ENCODE measurements at places on chromosomes 7 and 10.

DNA sequence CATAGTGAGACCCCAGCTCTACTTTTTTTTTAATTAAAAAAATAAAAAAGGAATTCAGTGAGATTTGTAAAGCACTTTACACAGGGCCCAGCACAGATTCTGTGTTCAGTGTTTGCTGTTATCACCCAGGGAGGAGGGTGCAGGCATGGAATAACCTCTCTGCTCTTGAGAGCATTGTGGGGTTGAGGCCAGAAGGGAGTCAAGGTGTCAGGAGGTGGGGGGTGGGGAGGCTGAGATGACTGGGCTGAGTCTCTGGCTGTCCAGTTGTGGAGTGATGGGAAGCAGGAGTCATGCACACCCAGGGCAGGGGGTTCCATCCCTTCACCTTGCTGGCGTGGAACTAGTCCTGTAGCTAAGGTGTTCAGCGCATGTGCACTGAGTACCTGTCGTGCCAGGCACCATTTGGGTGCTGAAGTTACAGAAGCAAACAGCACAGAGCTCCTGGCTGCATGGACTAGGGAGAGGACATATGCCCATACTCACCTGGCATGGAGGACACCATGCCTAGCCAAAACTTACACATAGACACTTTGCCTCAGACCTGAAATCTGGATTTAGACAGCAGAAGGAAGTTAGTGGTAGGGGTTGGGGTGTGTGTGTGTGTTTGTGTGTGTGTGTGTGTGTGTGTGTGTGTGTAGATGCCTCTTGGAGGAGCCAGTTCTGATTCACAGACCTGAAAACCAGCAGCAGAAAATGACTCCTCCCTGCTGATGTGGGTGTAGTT, 69.2 kb upstream of the LRRC4 start:
- DNase-seq = no peak

DNA sequence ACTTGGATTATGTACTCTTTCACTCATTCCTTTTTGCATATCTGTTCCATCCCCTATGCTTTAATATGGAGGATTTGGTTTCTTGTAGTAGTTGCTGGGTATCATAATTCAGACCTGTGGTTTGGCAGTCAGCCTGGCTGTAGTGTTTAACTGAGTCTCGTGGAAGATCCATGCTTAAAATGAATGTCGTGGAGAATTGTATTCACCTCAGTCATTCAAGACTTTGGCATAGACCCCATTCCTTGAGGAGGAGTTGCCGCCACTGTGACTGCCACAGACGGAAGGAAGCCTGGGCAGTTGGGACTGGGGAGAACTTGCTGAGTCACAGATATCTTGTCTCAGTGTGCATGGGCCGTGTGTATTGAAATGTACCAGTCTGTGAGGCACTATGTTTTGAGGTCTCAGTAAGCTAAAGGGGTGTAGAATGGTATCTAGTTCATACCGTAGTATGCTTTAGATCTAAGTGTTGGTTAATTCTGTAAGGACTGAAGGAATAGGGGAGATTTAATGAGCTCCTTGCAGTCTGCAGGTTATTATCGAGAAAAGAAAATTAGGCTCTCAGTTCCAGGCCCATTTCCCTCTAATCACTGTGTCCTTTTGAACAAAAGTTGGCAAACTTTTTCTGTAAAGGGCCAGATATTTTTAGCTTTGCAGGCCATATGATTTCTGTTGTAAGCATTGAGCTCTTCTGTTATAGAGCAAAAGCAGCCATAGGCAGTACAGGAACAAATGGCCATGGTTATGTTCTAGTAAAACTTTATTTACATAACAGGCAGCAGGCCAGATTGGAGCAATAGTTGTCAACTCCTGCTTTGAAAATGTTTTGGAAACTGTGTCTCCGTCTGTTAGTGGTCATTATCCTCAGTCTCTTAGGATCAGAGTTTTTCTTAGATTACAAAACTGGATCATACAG, 76.8 kb downstream of the TPST1 start:
- DNase-seq = no peak

DNA sequence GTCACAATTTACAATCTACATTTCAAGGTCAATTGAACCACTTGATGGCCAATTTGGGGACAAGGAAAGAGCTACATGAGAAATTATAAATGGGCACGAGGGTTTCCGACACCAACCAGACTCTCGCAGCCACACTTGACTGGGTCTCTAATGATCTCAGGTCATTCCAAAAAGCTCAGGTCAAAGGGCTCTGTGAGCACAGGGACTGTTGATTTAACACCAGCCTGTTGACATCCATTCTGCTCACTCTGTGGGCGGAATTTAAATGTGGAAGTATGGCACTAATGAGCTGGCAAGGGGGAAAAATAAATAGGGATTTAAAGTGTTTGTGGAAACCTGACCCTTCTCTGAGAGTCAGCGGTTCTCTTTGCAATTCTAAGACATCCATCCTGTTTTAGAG, 810.7 kb upstream of the AUTS2 start:
- no peak for DNase-seq

- DNase-seq = no peak
Observed at GRCh38 chr10:69466158-69466490, 14.9 kb downstream of the TSPAN15 start.

GRCh38 chr7:46859963-46860475, 721.9 kb downstream of the TNS3 start:
- DNase-seq = no peak

- DNase-seq = no peak
Observed at GRCh38 chr10:44383749-44384600, 922 bp downstream of the CXCL12 start.

DNA sequence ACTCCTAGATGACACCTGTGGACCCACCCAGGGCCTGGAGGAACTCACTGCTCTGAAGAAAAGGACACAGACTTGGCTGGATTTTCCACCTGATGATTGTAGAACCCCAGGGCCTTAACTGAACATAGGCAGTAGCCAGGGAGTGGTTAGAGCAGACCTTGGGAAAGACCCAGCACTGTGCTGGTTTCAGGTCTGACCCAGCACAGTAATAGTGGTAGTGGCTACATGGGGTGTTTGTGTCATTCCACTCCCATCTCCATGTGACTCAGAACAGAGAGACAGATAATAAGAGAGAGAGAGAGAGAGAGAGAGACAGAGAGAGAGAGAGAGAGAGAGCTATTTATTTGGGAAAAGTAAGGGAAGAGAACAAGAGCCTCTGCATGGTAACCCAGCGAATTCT, 239.1 kb upstream of the MEOX2 start:
- no peak for DNase-seq

DNA sequence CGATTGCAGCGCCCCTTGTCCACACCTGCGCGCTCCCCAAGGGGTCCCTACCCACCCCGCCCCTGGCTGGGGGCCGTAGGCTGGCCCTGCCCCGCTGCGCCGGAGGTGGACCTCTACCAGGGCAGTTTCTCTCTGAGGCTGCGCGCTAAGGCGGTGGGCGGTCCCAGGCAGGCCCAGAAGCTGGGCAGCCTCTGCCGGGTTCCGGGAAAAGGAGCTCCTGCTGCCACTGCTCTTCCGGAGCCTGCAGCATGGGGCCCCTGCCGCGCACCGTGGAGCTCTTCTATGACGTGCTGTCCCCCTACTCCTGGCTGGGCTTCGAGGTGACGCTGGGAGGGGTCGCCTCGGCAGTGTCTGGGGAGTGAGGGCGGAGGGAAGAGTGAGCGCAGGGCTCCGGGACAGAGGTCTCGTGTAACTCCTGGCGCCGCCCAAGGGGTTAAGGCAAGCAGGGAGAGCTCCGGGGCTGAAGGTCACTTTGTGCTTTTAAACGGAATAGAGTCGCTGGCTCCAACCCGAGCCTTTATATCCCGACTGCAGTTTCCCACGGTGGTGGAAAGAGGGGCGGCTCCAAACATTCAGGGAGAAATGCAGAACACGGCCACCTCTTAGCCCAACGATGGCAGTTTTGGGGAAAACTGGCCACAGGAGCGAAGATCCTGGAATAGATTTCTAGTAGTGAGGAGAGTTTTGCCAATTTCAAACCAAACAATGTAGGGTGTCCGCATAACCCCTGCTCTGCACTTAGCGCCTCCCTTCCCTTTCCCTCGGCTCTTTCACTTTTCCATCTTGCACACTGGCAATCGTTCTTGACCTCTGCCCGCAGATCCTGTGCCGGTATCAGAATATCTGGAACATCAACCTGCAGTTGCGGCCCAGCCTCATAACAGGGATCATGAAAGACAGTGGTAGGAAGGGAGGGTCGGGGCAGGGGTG, at the start of gene GSTK1:
GSTK1 (plus strand) TSS at position 176 of the 930 bp plus-strand sequence; CDS start at position 249, 73 bp downstream.
- DNase-seq = peak; percentile 25

DNA sequence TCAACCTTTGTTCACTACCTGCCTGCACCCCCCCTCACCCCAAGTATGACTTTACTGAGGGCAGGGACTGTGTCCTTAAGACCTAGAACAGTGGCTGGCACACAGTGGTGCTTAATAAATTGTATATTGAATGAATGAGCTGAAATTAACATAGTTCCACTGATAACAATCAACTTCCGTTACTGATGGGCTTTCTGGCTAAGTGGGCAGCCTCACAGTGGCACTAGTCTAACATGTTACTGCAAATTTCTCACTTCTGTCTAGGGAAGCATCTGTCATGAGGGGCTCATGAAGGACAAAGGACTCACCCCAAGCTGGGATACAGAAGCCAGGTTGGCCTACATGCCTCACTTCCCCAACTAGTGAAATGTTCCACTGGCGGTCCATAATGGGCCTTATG, 79.3 kb downstream of the CTTNBP2 start:
- DNase-seq = no peak

DNA sequence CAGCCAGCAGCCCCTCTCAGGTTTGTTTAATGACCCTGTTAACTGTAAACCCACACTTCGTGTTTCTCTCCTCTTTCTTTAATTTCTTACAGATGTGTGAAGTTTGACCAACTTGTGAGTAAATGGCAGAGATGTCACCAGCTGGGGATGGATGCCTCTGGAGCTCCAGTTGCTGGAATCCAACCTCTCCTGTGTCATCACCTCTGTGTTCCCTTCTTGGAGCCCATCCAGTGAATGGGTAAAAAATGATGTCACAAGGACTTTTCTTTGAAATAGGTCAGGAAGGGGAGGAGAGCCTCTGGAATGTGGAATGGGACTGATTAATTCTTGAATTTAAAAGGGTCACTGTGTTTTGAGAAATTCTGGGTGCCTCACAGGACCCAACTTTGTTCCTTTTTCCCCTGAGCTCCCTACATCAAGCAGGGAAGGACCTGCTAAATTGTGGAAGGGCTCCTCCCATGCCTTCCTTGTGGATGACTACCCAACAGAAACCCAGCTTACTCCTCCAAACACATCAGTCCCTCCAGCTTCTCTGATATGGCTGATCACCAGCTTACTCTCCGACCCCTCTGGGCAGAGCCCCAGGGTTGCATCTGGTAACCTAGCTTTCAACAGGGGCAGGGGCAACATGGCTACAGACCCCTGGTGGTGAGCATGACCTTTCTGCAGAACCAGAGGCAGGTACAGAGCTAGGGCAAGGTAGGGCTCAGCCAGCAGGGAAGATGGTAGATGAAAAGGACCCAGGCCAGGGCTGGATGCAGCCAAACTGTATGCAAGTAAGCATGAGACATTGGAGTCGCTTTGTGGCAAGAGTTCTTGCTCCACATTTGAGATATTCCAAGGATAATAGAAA, 67.5 kb downstream of the STRA8 start:
- no peak for DNase-seq

GRCh38 chr10:77602231-77602912, 35.2 kb downstream of the KCNMA1 start:
- no peak for DNase-seq

GRCh38 chr10:11678074-11678793, 63.9 kb upstream of the ECHDC3 start:
- DNase-seq = no peak

- no peak for DNase-seq
Observed at GRCh38 chr10:54148508-54148907, 652.5 kb downstream of the PCDH15 start.

DNA sequence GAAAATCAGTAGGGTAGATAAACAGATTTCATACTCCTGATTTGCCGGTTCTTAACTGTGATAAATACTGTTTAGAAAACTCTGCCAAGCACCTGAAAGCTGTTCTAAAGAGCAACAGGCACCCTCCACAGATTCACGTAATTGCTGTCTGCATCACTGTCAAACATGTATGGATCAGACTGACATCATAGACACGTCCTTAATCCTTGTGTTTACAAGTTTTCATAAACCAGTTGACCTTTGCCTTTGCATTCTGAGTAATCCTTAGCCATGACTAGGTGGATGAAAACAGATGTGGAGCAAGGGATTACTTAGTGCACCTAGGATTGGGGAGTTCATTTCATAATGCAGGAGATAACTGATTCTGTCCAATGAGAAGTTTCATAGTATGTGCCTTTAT, 41.6 kb downstream of the SLC39A12 start:
- no peak for DNase-seq

DNA sequence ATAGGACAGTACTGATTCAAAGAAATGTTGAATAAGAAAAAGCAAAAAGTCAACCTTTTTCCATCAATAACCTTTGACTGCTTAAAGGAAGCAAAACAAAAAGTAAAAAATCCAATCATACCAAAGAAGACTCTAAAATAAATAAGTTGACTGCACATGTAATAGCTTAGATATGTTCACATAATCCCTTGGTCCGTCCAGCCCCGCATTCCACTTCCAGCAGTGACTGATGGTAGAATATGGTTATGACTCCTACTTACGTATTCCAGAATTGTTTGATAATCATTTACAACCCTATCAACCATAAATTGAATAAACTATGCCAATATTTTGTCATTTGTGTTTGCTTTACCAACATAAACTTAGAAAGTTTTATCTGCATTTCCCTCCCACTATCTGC, 77.9 kb downstream of the CTNNA3 start:
- DNase-seq = no peak

GRCh38 chr7:86867163-86867762, 192.2 kb downstream of the ELAPOR2 start:
- no peak for DNase-seq

DNA sequence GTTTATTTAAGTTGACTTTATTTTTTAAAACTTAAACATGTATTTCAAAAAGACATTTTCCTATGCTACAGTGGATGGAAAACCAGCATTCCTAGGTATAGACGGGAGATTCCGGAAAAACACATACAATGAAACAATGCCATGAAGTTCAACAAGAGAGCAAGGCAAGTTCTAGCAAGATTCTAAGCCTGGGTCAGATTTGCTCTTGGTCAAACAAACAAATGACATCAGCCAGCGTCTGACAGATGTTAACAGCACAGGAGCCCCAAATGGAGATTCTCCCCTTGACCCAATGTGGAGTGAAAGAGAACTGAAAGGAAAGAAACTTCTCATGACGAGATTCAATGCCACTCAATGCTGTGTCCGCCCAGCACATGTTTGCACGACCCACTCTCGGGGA, 149.9 kb downstream of the NEURL1 start:
- no peak for DNase-seq

DNA sequence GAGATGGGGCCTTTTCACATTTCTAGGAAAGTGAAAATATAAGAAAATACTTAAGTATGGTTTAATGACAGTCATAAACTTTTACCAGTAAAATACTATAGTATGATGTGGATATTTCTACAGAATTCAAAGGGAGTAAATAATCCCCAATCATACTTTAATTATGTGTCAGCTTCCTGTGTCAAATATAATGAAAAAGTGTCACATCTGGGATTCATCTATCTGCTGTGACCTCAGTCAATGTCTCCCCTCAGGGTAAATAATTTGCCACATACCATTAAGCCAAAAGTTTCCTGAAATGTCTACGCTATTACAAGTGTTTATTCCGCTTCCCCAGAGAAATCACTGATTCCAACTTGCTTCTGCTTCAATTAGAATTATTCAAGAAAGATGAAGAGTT, 110.5 kb downstream of the ITGA8 start:
- DNase-seq = no peak

Measured in iPS DF 6.9 (cell line).